CD4-positive, alpha-beta T cell treated with Interleukin-15 for 4 hours (primary cell): ENCODE measurements at places on chromosomes 16 and 17.

GRCh38 chr17:47744168-47745036 is 11.4 kb downstream of the TBX21 start:
- no peak for DNase-seq

DNA sequence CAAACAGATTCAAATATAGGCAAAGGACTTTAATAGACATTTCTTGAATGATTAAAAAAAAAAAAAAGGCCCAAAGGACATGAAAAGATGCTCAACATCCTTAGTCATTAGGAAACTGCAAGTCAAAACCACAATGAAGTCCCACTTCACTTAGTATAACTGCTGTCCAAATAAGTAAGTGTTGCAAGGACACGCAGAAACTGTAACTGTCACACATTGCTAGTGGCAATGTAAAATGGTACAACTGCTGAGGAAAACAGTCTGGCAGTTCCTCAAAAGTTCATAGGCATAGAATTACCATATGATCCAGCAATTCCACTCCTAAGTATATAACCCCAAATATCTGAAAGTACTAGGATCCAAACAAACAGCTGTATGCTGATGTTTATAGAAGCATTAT is 112.7 kb downstream of the BRIP1 start:
- no peak for DNase-seq

GRCh38 chr16:88599825-88600538 is 29.8 kb downstream of the ZC3H18 start:
- no peak for DNase-seq

DNA sequence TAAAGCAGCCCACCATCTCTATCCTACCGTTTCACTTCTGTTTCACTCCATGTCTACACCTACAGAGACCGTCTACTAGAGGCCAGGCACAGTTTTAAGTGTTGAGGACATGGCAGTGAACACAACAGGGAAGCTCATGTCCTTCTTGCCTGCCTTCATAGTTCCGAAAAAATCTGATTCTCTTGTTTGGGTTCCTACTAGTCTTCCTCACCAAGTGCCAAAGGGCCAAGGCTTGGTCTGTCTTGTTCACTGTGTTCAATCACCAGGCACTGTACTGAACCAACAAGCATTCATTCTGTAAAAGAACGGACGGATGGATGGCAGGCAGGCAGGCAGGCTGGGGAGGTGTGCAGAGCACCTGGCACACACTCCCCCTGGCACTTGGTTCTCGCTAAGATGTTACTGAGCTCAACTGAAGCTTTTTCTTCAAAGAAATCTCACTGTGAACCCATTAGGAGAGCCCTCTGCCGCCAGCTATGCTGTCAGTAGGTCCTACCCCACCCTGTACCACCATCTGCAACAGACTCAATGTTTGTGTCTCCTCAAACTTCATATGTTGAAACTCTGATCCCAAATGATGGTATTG is 2.5 kb downstream of the DEXI start:
- DNase-seq, result no peak

- DNase-seq, result peak; percentile 45
These were observed at the start of gene FLII for GRCh38 chr17:18258356-18259038. TSS of gene FLII (minus strand) at chr17:18258738. CDS start at chr17:18258690, 48 bp downstream.

- DNase-seq, result no peak
These were observed 34.1 kb downstream of the HIC1 start for GRCh38 chr17:2089021-2089422.

DNA sequence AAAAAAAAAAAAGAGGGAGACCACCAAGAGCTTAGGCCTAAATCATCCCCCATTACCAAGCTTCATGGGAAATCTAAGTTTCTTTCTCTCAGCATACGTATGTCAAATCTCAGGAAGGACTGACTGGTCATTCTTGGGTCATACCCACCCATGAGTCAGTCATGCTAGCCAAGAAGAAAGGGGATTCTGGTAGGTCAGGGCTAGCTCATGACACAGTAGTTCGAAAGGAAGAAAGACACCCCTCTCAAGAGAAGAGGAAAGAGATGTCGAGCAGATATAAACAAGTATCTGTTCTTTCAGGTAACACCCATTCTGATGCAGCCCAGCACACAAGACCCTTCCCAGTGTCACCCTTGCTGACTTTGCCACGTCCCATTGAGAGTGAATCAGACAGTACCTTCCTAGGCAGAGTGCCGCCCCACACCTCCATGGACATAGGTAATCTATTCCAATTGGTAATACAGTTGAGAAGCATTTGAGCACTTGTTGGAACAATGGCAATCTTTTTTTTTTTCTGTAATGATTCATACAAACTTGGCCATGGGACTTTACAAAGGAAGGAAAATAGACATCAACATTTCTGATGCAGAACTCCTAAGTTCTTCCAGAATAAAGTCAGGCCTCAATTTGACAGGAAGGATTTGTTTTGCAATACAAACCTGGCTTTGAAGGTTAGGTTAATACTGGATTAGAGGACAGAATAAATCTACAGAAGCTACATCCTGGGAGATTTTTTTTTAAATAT is 38.2 kb downstream of the COPRS start:
- DNase-seq, result no peak

DNA sequence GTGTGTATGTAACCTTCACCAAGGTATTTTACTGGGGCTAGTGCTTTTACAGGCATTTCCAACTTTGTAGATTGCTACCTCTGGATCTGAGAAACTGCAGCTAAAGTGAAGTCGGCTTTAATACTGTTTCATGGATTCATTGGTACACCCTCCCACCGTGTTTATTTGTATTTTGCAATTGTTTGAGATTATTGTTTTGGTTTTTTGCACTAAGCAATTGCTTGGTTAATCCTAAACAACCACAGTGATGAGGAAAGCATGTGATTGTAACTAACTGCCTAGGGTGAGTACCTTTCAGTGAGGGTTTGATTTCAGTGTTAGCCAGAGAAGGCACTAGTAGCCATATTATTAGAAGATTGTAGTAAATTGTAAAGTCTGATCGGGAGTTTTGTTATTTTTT is 3.3 kb downstream of the LUC7L3 start:
- DNase-seq, result no peak

DNA sequence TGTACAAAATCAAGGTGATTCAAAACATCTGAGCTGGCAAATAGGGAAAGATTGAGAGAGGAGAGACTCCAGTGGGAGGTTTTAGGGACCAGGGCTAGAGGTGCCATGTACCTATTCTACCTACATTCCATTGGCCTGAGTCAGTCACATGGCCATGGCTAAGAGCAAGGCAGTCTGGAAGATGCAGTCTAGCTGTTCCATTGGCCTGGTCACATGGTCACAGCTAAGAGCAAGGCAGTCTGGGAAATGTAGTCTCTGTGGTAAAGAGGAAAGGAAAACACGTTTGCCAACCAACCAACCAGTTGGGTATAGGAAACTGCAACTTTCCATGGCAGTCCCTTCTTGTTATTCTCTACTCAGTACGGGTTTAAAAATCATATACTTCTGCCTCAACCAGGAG is 369.1 kb downstream of the XYLT1 start:
- no peak for DNase-seq

- DNase-seq, result no peak
These were observed 50.3 kb downstream of the PIPOX start for GRCh38 chr17:29093090-29093871.

- no peak for DNase-seq
These were observed 36.7 kb upstream of the NDRG4 start for GRCh38 chr16:58462997-58463941.

- no peak for DNase-seq
These were observed 76.5 kb upstream of the NUDT7 start for GRCh38 chr16:77645764-77646163.

DNA sequence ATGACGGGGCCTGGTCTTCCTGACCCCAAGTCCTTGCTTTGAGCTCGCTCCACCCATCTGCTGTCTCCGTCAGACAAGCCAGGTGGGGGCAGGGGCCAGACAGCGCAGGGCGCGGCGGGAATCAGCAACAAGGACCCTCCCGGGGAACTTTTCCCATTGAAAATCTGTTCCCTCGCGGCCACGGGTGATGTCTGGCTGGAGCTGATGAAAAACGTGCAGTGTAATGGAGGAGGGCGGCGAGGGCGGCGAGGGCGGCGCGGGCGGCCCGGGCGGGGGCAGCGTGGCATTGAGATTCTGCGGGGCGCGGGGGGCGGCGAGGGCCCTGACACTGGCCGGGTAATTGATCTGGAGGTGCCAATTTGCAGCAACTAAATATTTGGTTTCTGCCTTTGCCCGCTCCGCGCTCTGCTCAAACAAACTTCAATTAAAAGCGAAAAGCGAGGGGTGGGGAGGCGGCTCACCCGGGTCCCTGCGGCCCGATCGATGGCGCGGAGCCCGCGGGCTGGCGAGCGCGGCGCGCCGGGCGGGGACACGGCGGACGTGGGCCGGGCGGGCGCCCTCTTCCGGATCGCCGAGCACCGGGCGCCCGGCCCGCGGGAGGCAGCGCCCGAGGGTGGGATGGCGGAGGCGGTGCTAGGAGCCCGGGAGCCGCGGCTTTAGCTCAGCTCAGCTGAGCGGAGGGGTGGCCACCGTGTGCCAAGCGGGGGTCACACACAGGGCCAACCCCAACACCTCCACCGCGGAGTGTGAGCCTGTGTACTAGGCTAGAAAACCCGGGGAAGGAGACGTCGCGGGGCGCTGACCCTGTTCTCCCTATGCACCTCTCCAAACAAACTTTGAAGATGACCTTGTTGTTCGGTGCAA is 32.4 kb downstream of the DCAKD start:
- DNase-seq, result peak; percentile 11

DNA sequence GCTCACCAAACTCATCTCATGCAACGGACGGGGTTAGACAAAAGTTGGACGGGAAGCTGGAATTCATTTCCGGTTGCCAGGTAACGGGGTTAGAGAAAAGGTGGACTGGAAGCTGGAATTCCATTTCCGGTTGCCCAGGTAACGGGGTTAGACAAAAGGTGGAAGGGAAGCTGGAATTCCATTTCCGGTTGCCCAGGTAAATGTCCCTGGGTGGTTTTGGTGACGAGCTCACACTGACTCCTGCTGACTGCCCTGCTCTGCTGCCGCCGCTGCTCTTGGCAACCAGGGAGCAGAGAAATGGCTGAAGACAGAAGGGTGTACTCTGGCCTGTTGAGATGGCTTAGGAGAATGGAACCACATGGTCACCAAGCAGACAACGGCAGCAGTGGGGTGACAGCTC is 170.3 kb upstream of the RPH3AL start:
- DNase-seq, result no peak

GRCh38 chr17:61416540-61417363 is 17.1 kb downstream of the TBX2 start:
- DNase-seq, result peak; percentile 54

DNA sequence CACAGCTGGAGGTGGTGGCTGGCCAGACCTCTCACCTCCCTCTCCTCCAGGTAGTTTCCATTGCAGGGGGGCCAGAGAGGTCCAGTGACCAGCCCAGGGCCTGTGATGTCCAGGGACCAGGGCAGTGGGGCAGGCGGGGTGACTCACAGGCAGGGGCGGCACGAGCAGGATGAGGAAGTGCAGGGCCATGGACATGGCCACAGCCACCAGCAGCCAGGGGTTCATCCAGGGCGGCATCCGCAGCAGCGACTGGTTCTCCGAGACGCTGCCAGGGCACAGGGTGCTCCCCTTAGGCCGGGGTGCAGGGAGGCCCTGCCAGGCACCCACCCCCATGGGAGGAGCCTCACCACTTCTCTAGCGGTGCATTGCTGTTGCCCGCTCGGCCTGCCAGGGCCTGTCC is 12.9 kb upstream of the P2RX1 start:
- DNase-seq, result no peak

DNA sequence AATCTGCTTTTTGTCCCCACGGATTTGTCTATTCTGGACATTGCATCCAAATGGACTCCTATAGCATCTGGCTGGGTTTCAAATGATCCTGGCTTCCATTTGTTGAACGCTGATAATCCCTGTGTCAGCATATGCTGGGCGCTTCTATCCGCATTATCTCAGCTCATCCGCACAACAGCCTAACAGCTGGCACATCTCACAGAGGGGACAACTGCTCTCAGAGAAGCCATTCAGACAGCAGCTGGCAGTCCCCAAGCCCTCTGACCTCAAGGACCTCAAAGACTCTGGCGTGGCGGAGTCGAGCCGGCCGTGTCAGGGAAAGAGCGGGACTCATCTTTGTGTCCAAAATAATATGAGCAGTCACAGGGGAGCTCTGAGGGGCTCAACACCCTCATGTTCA is 82.3 kb downstream of the NT5M start:
- no peak for DNase-seq

- no peak for DNase-seq
These were observed 11.6 kb downstream of the ST6GALNAC1 start for GRCh38 chr17:76631821-76632565.

- DNase-seq, result no peak
These were observed 87.9 kb upstream of the TOB1 start for GRCh38 chr17:50953831-50954601.

GRCh38 chr17:78972507-78973105 is 7.1 kb downstream of the LGALS3BP start:
- no peak for DNase-seq

GRCh38 chr17:43669971-43670644 is 8.4 kb upstream of the MEOX1 start:
- no peak for DNase-seq

GRCh38 chr17:42062681-42063080 is 12.3 kb upstream of the C17orf113 start:
- no peak for DNase-seq

DNA sequence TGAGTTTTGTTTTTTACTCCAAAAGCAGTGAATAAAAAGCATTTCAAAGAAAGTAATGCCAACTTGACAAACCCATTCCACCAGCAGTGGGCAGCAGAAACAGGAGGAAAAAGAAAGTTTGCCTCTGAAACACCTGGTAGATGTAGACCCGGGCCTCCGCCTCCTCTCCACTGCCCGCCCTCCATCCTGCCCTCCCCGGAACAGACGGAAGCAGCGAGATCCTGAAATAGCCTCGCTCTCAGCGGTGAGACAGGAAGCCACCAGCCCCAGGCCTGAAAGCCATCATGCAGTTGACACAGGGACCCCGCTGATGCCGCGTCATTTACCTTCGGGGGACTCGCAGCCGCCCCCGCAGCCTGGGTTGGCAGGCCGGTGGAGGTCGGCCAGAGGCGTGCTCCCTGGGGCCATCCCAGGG is 67.8 kb downstream of the C16orf78 start:
- DNase-seq, result peak; percentile 64

GRCh38 chr17:82424001-82424862 is 5.8 kb upstream of the OGFOD3 start:
- DNase-seq, result peak; percentile 49

DNA sequence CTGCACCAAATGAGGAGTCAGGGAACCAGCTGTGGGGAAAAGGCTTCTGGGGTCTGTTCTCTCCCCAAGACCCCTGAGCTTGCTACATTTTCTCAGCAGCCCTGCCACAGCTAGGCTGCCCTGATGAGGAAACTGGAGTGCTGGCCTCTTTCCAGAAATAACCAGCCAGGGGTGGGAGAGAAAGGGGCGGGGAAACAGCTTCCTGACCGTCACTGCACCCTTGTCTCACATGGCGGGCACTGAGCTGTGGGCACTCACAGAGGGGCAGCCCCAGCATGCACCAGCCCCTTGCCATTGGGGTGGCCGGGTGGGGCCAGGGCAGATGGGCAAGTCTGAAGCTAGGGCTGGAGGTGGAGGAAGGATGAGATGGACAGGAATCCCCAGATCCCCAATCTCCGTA is 2.9 kb downstream of the SRL start:
- DNase-seq, result no peak

GRCh38 chr17:39252788-39253460 is 27.2 kb upstream of the STAC2 start:
- DNase-seq, result no peak
